Uterine smooth muscle cell (primary cell): ENCODE measurements at places on chromosomes 11 and 22. TPM values are rescaled to one million over a fixed set of nuclear protein-coding genes. Genes with fewer than 3 reads are reported as not detected.

Gene ZNRD2
- total RNA-seq, result 35.2 and 53.6 TPM in 2 replicates

Gene OSM
- not detected in 2 replicates for total RNA-seq

Gene OR10A6
- not detected in 2 replicates for total RNA-seq

Gene HPX
- 0.33 and 0.50 TPM in 2 replicates for total RNA-seq

Gene CLCF1
- 2.8 and 3.9 TPM in 2 replicates for total RNA-seq

Gene PNPLA3
- 1.3 and 3.5 TPM in 2 replicates for total RNA-seq

Gene CARD18
- not detected in 2 replicates for total RNA-seq

Gene GP1BB
- total RNA-seq, result 0.89 and 2.7 TPM in 2 replicates

Gene GPHA2
- total RNA-seq, result not detected in 2 replicates

Gene MRGPRF
- total RNA-seq, result 33.6 and 44.1 TPM in 2 replicates

Gene PLEKHA7
- total RNA-seq, result under 0.01 TPM in 1 of 2 replicates, not detected in the other

Gene MTA2
- 97.1 and 125 TPM in 2 replicates for total RNA-seq

Gene CLMP
- 103 and 152 TPM in 2 replicates for total RNA-seq

Gene RAB1B
- total RNA-seq, result 74.4 and 83.9 TPM in 2 replicates

Gene APBB1
- total RNA-seq, result 45.4 and 50.5 TPM in 2 replicates

Gene OR52H1
- 0.66 and 1.1 TPM in 2 replicates for total RNA-seq

Gene HIKESHI
- 66.8 and 76.5 TPM in 2 replicates for total RNA-seq

Gene CCT8L2
- total RNA-seq, result under 0.01 TPM in 1 of 2 replicates, not detected in the other

Gene SYNGR1
- 5.9 and 8.1 TPM in 2 replicates for total RNA-seq

Gene NPTXR
- 2.0 and 4.6 TPM in 2 replicates for total RNA-seq

Gene KCNC1
- under 0.01 TPM in 1 of 2 replicates, not detected in the other for total RNA-seq

Gene TIGD3
- 0.11 and 0.37 TPM in 2 replicates for total RNA-seq

Gene NCAM1
- 32.4 and 35.1 TPM in 2 replicates for total RNA-seq

Gene FAM180B
- 0.12 TPM in 1 of 2 replicates, not detected in the other for total RNA-seq
